ENCODE measurements at places on chromosomes 7 and 10.
A peak's percentile ranks its signal among the peaks of the same experiment; 100 is the strongest.

GRCh38 chr7:18873734-18874336 is 243.6 kb downstream of the TWIST1 start:
- H3K4me1 ChIP-seq, result no peaks in the 10 kb centered on the region
- H3K27ac ChIP-seq, result no peak overlapping the region
- DNase-seq, result no peak
- H3K36me3 ChIP-seq, result no peaks in the 10 kb centered on the region

DNA sequence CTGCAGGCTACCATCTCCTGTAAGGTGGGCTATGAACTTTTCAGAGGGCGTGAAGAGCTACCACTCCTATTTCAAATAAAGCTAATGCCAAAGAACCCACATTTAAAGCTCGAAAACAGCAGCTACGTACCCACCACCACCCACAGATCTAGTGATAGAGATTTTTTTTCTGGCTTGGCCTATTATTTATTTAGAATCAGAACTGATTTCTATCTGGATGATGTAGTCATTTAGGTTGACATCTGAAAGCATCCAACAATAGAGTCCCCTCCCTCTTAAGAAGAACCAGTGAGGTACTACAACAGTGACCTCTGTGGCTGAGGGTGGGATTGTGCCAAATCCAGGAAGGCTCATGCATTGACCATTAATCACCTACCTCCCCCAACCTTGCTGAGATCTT is 113.8 kb upstream of the ADO start:
- H3K4me3 ChIP-seq, result no peak overlapping the region
- H3K27ac ChIP-seq, result no peak overlapping the region
- H3K4me1 ChIP-seq, result peaks cover 22% of the 10 kb centered on the region
- H3K36me3 ChIP-seq, result no peaks in the 10 kb centered on the region
- DNase-seq, result no peak

DNA sequence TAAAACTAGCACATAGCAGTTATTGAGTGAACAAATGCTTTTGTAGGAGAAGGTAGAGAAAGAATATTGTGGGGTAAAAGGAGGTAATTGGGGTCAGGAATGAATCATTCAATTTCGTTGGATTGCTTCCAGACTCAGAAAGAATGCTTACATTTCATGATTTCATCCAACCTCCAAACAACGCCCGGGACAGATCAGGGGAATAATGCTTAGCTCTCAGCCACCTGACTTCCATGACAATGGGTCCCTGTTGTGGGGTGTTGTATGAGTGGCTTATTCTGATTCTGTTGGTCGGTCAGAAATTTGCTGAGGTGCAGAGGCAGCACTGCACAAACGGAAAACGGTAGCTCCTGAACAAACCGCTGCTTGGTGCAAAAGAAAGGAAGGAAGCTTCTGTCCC is 24.0 kb upstream of the INPP5F start:
- H3K36me3 ChIP-seq, result no peaks in the 10 kb centered on the region
- DNase-seq, result peak; percentile 57
- no peak overlapping the region for H3K4me3 ChIP-seq
- no peaks in the 10 kb centered on the region for H3K27me3 ChIP-seq
- peaks cover 6% of the 10 kb centered on the region for H3K4me1 ChIP-seq

DNA sequence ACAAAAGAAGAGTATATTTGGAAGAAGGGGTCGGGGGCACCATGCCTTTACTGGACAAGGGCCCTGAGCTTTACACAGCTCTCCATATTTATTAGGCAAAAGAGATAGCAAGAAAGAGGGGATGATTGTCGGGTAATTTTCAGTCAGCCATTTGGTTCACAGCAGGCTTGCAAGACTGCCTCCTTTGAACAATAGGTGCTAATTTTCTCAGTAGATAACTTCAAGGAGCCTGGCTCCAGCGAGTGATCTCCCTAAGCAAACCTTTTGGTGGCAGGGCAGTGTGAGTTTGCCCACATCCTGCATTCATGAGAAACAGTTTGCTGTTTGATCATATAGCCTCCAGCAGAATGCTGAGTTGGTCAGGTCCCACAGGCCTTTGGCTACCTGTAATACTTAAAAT is 94.3 kb downstream of the ZNF248 start:
- no peak for DNase-seq
- no peak overlapping the region for H3K27ac ChIP-seq
- no peaks in the 10 kb centered on the region for H3K27me3 ChIP-seq
- H3K4me3 ChIP-seq, result no peak overlapping the region
- no peaks in the 10 kb centered on the region for H3K4me1 ChIP-seq

GRCh38 chr10:124701881-124702656 is 42.1 kb downstream of the FAM53B start:
- no peaks in the 10 kb centered on the region for H3K27me3 ChIP-seq
- peak overlapping the region; percentile 46 for H3K27ac ChIP-seq
- H3K4me3 ChIP-seq, result no peak overlapping the region
- H3K36me3 ChIP-seq, result no peaks in the 10 kb centered on the region
- H3K4me1 ChIP-seq, result peaks cover 19% of the 10 kb centered on the region

DNA sequence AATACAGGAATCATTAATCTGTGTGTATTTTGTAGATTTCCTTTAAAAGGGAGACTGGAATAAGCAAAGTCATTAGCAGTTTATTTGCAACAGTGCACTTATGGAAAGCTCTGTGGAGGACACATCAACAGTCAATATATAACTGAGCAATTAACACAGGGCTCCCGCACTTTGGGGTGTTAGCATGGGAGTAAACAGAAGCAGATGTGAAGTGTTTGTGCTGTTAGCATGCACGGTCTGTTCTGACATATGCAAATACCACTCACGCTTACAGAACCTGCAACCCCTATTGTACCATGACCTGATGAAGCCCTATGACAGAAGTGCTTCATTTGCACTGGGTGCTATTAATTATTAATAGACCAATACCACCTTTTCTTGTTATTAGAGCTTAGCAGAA is 118.9 kb downstream of the PPP1R3A start:
- no peak for DNase-seq
- H3K27me3 ChIP-seq, result no peaks in the 10 kb centered on the region
- peaks cover 32% of the 10 kb centered on the region for H3K4me1 ChIP-seq
- no peaks in the 10 kb centered on the region for H3K36me3 ChIP-seq

- H3K4me1 ChIP-seq, result no peaks in the 10 kb centered on the region
- H3K4me3 ChIP-seq, result no peak overlapping the region
- no peaks in the 10 kb centered on the region for H3K27me3 ChIP-seq
- H3K36me3 ChIP-seq, result no peaks in the 10 kb centered on the region
- no peak for DNase-seq
- H3K27ac ChIP-seq, result no peak overlapping the region
Measured at GRCh38 chr10:1754506-1755153, 17.3 kb upstream of the ADARB2 start.

Data from endothelial cell of umbilical vein (primary cell).